ENCODE measurements at places on chromosomes 6 and 20.

GRCh38 chr20:17613328-17614175, 43.7 kb downstream of the DSTN start:
- DNase-seq = peak; percentile 9
- no peaks in the 10 kb centered on the region for H3K27me3 ChIP-seq
- no peak overlapping the region for H3K4me3 ChIP-seq
- H3K27ac ChIP-seq = no peak overlapping the region
- H3K36me3 ChIP-seq = peaks cover 8% of the 10 kb centered on the region

GRCh38 chr6:78192057-78192456, 539.2 kb downstream of the MEI4 start:
- no peaks in the 10 kb centered on the region for H3K36me3 ChIP-seq
- H3K27me3 ChIP-seq = no peaks in the 10 kb centered on the region
- H3K4me1 ChIP-seq = no peaks in the 10 kb centered on the region
- H3K4me3 ChIP-seq = no peak overlapping the region
- no peak overlapping the region for H3K27ac ChIP-seq

DNA sequence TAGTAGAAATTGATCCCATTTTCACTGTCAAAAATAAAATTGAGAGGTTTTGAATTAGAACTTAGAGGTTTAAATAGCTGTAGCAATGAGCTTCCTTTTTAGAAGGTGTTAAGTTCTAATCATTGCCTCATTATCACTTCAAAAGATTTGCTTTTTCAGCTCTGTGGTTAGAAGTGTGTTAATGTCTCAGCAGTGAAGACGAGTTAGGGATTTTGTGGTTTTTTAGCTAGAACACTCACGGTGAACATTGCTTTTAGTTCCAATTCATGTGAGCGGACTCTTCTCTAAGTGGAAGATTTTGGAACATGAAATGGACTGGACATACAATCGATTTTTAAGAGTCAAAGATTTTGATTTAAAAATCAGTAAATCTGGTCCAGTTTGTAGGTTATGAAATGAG, 12.7 kb upstream of the IFNGR1 start:
- no peak for DNase-seq
- H3K36me3 ChIP-seq = no peaks in the 10 kb centered on the region
- H3K27ac ChIP-seq = no peak overlapping the region
- H3K27me3 ChIP-seq = no peaks in the 10 kb centered on the region

- no peaks in the 10 kb centered on the region for H3K36me3 ChIP-seq
- no peak overlapping the region for H3K27ac ChIP-seq
- no peak overlapping the region for H3K4me3 ChIP-seq
- H3K4me1 ChIP-seq = no peaks in the 10 kb centered on the region
Measured at GRCh38 chr6:160766657-160766988, 64.6 kb downstream of the PLG start.

GRCh38 chr6:162999575-163000285, 272.0 kb downstream of the PACRG start:
- H3K27ac ChIP-seq = no peak overlapping the region
- no peaks in the 10 kb centered on the region for H3K36me3 ChIP-seq

DNA sequence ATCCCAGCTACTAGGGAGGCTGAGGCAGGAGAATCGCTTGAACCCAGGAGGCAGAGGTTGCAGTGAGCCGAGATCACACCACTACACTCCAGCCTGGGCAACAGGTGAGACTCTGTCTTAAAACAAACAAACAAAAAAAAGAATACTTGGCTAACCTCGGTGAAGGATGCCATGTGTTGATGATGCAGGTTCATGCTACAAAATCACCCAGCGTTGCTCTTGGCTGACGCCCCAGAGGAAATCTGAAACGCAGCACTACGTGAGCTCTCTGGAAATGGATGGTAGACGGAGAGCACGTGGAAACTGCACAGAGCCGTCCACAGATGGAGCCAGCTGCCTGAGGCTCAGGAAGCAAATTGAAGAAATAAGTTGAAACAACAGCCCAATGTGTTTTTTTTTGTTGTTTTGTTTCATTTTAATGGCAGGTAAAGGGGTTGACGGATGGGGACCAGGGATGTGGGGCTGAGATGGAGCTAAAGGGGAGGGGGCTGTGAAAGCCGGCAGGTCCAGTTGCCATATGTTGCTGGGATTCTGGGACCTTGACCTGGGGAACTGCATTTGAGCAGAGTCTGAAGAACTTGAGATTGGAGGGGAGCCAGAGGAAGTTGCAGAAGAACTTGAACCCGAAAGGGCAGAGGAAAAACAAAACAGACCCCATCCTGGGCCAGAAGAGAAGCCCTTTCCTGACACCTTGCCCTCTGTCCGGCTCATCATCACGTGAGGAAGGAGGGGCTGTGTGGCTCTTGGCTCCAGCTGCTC, 12.8 kb upstream of the MANBAL start:
- no peak for DNase-seq
- peaks cover 6% of the 10 kb centered on the region for H3K4me1 ChIP-seq
- no peak overlapping the region for H3K4me3 ChIP-seq
- H3K27me3 ChIP-seq = no peaks in the 10 kb centered on the region

DNA sequence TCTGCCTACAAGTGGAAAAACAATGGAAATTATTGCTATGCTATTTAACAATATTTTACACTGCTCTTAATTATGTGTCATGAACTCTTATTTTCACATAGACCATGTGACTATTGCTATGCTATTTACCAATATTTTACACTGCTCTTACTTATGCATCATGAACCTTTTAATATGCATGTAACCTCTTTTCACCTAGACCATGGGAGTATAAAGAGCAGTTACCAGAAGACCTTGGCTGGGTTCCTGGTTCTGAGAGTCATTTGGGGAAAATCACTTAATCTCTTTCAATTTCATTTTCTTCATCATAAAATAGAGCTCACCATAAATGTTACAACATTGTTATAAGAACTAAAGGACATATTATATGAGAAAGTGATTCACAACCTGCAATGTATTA, 223.8 kb upstream of the RNF217 start:
- DNase-seq = no peak
- no peaks in the 10 kb centered on the region for H3K36me3 ChIP-seq
- no peaks in the 10 kb centered on the region for H3K27me3 ChIP-seq
- H3K4me3 ChIP-seq = no peak overlapping the region
- H3K27ac ChIP-seq = no peak overlapping the region

- no peaks in the 10 kb centered on the region for H3K4me1 ChIP-seq
- no peaks in the 10 kb centered on the region for H3K27me3 ChIP-seq
- H3K36me3 ChIP-seq = no peaks in the 10 kb centered on the region
- H3K4me3 ChIP-seq = no peak overlapping the region
- H3K27ac ChIP-seq = no peak overlapping the region
- DNase-seq = no peak
Measured at GRCh38 chr20:25439328-25439727, 31.9 kb downstream of the GINS1 start.

- no peak overlapping the region for H3K4me3 ChIP-seq
- H3K27ac ChIP-seq = no peak overlapping the region
- DNase-seq = no peak
- peaks cover 12% of the 10 kb centered on the region for H3K36me3 ChIP-seq
- peaks cover 10% of the 10 kb centered on the region for H3K4me1 ChIP-seq
Measured at GRCh38 chr6:24779416-24780016, 4.8 kb downstream of the GMNN start.

DNA sequence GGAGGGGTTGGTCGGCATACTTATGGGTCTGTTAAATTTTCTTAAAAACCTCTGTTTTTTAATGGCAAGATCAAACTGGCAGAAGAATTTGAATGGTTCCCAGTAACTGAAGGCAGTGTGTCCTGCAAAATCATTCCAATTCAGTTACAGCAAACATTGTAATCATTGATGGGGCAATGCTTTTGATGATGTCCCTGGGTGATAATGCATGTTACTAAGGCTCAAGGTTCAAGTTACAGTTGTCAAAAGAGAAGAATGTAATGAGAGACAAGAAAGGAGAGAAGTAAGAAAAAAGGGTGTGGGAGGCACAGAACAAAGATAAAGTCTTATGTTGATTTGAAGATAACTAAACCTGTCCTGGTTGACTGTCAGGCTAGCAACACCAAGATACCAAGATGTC, 54.9 kb downstream of the CEP162 start:
- no peak for DNase-seq
- H3K4me3 ChIP-seq = no peak overlapping the region
- peaks cover 14% of the 10 kb centered on the region for H3K36me3 ChIP-seq
- H3K4me1 ChIP-seq = no peaks in the 10 kb centered on the region
- no peak overlapping the region for H3K27ac ChIP-seq
- H3K27me3 ChIP-seq = no peaks in the 10 kb centered on the region

DNA sequence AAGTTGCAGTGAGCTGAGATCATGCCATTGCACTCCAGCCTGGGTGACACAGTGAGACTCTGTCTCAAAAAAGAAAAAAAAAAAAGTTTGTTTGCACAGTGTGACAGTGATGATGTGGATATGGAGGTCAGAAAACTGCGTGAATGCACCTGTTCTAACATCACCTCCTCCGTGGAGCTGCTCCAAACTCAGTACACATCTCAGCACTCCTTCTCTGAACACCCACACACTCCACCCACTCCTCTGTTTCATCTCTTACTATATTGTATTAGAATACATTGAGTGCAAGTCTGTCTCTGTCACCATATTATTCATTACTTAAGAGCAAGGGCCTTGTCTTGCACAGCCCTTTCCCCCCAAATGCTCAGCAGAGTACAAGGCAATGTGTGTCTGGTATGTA, 51.5 kb upstream of the ENPP4 start:
- no peak overlapping the region for H3K27ac ChIP-seq
- no peak overlapping the region for H3K4me3 ChIP-seq
- no peak for DNase-seq
- no peaks in the 10 kb centered on the region for H3K27me3 ChIP-seq
- H3K36me3 ChIP-seq = no peaks in the 10 kb centered on the region

- no peaks in the 10 kb centered on the region for H3K36me3 ChIP-seq
- H3K27me3 ChIP-seq = no peaks in the 10 kb centered on the region
- H3K27ac ChIP-seq = no peak overlapping the region
- DNase-seq = no peak
Measured at GRCh38 chr6:129510950-129511349, 199.0 kb downstream of the ARHGAP18 start.

- no peaks in the 10 kb centered on the region for H3K27me3 ChIP-seq
- no peak overlapping the region for H3K27ac ChIP-seq
- no peak for DNase-seq
- H3K36me3 ChIP-seq = no peaks in the 10 kb centered on the region
Measured at GRCh38 chr6:69601132-69601531, 195.7 kb downstream of the LMBRD1 start.

GRCh38 chr6:155116571-155116910, 121.4 kb downstream of the TIAM2 start:
- no peaks in the 10 kb centered on the region for H3K27me3 ChIP-seq
- DNase-seq = no peak
- H3K4me1 ChIP-seq = no peaks in the 10 kb centered on the region
- no peak overlapping the region for H3K27ac ChIP-seq
- no peaks in the 10 kb centered on the region for H3K36me3 ChIP-seq
- H3K4me3 ChIP-seq = no peak overlapping the region

DNA sequence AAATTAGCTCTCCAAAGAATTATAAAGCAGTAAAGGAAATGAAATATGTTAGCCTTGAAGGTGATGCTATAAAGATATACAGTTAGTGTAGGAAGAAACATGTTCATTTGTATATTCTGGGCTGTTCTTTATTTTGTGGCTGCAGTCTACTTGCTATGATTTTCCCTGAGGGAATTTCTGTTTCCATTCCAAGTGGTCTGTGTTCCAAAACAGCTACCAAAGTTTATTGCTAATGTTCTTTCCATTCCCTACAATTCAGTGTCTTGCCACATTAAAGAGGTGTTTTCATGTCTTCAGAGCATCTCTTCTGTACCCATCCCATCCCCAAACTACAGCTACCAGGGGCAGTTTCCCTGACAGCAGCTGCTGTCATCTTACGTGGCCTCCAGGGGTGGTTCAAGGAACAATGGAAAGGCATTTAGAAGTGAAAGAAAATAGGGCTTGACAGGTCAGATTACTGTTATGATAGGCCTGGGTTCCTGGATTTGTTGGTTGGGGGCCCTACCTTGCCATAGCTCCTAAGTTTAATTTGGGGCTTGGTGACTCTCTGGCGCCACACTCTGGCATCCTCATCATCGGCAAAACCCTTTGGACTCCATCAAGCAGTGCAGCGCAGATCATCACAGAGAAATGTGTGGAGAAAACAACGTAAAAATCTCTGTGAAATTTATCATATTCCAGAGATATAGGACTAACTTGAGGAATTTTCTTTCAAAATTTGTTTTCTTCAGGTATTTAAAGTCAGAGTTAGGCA, 33.8 kb upstream of the AIG1 start:
- no peak overlapping the region for H3K4me3 ChIP-seq
- no peaks in the 10 kb centered on the region for H3K36me3 ChIP-seq
- DNase-seq = peak; percentile 29

GRCh38 chr6:49499623-49500022, at the start of gene GLYATL3:
Gene GLYATL3 (plus strand): TSS chr6:49499923. CDS start chr6:49511991, 12,068 bp downstream.
- no peak within 1 kb of the TSS for H3K4me3 ChIP-seq
- no peaks in the 10 kb centered on the region for H3K4me1 ChIP-seq
- H3K27me3 ChIP-seq = no peaks in the 10 kb centered on the region
- no peak for DNase-seq
- H3K27ac ChIP-seq = no peak within 1 kb of the TSS

DNA sequence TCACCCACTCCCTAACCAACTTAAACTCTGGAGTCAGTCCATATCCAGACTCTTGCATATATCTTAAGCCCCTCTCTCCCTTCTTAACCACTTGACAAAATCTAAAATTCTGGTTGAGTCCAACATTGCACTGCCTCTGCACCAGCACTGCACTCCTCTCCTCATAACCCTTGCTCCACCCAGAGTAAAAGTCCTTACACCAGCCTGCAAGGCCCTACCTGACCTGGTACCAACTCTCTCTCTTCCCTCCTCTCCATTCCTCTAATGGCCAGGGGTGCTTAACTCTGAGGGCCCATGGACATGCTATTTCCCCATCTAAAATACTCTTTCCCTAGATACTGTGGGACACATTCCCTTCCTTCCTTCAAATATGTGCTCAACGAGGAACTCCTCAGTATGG, 21.0 kb downstream of the STX7 start:
- H3K4me3 ChIP-seq = no peak overlapping the region
- DNase-seq = no peak
- H3K27ac ChIP-seq = no peak overlapping the region
- H3K4me1 ChIP-seq = peaks cover 9% of the 10 kb centered on the region
- H3K27me3 ChIP-seq = no peaks in the 10 kb centered on the region
- H3K36me3 ChIP-seq = no peaks in the 10 kb centered on the region

DNA sequence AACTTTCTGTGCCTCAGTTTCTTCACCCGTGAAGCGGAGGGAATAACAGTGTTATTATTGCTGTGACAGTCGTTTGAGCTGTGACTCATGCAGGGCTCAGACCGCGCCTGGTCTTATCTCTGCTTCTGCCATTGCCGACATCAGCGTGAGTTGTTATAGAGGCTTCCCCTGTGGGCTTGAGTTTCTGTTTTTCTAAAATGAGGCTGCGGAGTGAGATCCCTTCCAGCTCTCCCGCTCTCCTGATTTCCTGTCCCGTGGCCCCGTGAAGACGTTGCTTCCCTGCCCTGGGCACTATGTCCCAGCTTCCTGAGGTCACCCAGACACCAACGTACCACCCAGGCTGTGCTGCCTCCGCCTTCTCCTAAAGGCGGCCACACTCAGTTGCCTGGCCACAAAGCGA, 278.5 kb downstream of the BMP7 start:
- H3K36me3 ChIP-seq = no peaks in the 10 kb centered on the region
- H3K4me3 ChIP-seq = no peak overlapping the region
- peaks cover 5% of the 10 kb centered on the region for H3K27me3 ChIP-seq

- H3K27ac ChIP-seq = no peak overlapping the region
- H3K4me3 ChIP-seq = no peak overlapping the region
- no peaks in the 10 kb centered on the region for H3K4me1 ChIP-seq
- DNase-seq = no peak
- peaks cover 2% of the 10 kb centered on the region for H3K27me3 ChIP-seq
- no peaks in the 10 kb centered on the region for H3K36me3 ChIP-seq
Measured at GRCh38 chr6:39896701-39897100, 37.6 kb downstream of the MOCS1 start.

GRCh38 chr6:98833307-98834059, 891 bp upstream of the POU3F2 start:
- H3K4me3 ChIP-seq = peak overlapping the region; percentile 62
- no peak overlapping the region for H3K27ac ChIP-seq
- H3K27me3 ChIP-seq = peaks cover 68% of the 10 kb centered on the region
